ENCODE measurements at places on chromosomes 13 and 19. TPM values are rescaled to one million over a fixed set of nuclear protein-coding genes. Genes with fewer than 3 reads are reported as not detected.

SLC1A6 gene
- not detected for total RNA-seq

ZNF653 gene
- total RNA-seq: 9.8 TPM

KASH5 gene
- not detected for total RNA-seq

KL gene
- total RNA-seq: 0.12 TPM

PTPRS gene
- total RNA-seq: 16.1 TPM

SIAH3 gene
- not detected for total RNA-seq

DIAPH3 gene
- total RNA-seq: 40.9 TPM

KLK2 gene
- total RNA-seq: not detected

ADGRE3 gene
- not detected for total RNA-seq

ELSPBP1 gene
- not detected for total RNA-seq

SHISA7 gene
- total RNA-seq: not detected

LRFN3 gene
- total RNA-seq: 17.3 TPM

CYP4F12 gene
- total RNA-seq: not detected

ARL11 gene
- 0.23 TPM for total RNA-seq

CGB5 gene
- total RNA-seq: not detected

SHANK1 gene
- total RNA-seq: 1.9 TPM

CYP4F8 gene
- total RNA-seq: not detected

All from endothelial cell of umbilical vein (primary cell).